Hematopoietic multipotent progenitor cell treated with erythropoietin and hydrocortisone succinate and interleukin-3 and kit ligand, for 4 days (in vitro differentiated cells): ENCODE measurements at places on chromosomes 7 and 10.

- DNase-seq, result peak; percentile 70
Observed at GRCh38 chr10:89213191-89213808, 6.2 kb upstream of the CH25H start.

- DNase-seq, result no peak
Observed at GRCh38 chr7:45077579-45077978, 11.2 kb downstream of the NACAD start.

- no peak for DNase-seq
Observed at GRCh38 chr10:98077223-98077622, 46.8 kb upstream of the CRTAC1 start.

DNA sequence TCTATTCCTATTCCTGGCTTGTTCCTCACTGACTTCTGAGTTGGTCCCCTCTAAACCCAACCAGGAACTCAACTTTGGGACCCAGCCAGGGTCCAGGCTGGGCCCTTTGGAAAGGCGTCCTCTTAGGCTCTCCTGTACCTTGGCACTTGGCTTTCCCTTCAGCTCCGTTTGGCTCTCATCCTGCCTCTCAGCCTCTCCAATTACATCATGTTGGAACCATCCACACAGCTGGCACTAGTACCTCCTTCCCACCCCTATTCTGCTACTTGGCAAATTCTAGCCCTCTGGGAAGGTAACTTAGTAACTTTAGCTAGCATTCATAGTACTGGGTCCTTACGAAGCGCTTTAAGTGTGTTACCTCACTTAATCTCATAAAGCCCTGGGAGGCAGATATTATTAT lies 205.3 kb upstream of the HABP2 start:
- DNase-seq, result no peak

- DNase-seq, result no peak
Observed at GRCh38 chr10:114767101-114767985, 54.2 kb upstream of the FHIP2A start.

DNA sequence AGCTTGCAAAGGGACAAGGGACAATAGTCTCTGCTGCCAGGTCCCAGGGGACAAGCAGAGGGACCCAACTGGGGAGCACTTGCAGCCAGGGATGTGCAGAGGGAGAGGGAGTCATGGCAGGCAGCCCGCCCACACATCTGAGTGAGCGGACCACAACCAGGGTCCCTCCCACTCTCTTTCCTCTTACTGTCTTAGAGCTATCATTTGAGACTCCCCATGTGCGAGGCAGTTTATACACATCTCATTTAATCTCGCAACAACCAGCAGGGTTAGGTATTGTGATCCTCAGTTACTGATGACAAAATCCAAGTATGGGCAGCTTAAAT lies 70.2 kb downstream of the BEND7 start:
- no peak for DNase-seq

DNA sequence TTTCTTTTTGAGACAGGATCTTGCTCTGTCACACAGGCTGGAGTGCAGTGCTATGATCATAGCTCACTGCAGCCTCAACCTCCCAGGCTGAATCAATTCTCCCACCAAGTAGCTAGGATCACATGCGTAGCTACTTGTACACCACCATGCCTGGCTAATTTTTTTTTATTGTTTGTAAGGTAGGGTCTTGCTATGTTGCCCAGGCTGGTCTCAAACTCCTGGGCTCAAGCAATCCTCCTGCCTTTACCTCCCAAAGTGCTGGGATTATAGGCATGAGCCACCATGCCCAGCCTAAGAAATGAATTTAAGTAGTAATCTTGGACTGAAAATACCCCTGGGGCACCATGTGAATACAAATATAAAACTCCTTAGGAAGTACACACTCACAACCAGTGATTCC lies 5.8 kb downstream of the NUDT13 start:
- DNase-seq, result no peak

DNA sequence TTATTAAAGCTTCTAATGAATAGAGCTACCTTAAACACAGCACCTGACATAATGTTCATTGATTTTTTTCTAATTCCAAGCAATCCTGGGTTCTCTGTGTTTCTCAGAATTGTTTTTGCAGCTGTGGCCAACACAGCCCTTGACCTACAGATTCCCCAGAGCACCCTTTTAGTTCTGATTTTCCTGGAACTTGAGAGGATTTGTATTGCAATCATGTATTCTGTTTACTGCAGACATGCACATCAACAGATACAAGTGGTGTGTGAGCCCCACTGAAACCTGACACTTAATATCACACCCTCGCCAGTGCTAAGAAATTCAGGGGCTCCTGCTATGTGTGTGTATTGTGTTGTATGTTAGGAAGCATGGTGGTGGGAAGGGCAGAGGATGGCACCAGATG lies 344.2 kb upstream of the POM121L12 start:
- DNase-seq, result no peak

GRCh38 chr10:78567680-78568455 lies 500.9 kb upstream of the ZMIZ1 start:
- DNase-seq, result peak; percentile 30

- DNase-seq, result no peak
Observed at GRCh38 chr7:122380992-122381391, 76.4 kb upstream of the FEZF1 start.

GRCh38 chr7:12754179-12754578 lies 66.7 kb downstream of the ARL4A start:
- DNase-seq, result no peak

- no peak for DNase-seq
Observed at GRCh38 chr7:128937271-128937646, 468 bp upstream of the IRF5 start.

DNA sequence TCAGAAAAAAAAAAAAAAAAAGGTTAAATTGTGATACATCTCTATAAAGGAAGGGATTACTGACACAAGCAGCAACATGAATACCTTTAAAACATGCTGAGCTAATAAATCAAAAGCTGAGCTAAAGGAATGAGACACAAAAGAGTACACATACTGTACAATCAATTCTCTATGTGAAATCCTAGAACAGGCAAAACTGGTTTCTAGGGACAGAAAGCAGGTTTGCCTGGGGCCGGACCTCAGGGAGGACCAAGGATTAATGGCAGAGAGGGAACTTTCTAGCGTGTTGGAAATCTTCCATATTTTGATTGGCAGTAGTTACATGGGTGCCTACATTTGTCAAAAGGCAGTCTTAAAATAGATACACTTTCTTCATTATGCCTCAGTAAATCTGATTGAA lies 52.5 kb downstream of the KLRG2 start:
- no peak for DNase-seq

DNA sequence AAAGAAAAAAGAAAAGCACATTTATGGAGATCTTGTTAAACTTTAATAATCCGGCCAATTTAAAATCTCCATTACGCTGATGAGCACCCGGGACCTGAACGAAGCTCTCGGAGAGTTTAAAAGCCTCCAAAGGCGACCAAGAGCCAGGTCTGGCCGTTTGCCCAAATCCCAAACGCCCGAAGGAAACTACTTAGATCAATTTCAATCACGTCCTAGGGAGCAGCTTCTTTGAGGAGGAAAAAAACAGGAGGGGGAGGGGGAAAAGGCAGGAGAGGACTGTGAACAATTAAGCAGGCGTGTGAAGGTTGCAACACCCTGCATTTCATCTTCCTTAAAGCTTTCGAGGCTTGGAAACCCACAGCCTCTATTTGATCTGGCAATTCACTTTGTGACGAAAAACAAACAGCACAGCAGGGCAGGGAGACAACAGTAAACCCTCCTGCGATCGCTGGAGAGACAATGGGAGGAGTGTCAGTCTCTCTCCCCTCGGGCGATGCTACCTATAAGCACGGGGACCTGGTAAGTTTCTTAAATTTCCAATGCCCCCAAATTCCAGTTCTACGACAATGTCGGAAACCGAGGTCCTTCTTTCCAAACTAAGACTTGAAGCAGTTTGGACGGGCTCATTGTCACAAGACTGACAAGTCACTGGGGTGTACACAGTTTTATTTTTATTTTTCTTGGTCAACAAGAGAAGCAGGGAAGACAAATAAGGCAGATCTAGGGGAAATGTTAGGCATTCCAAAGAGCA lies 1.2 kb downstream of the KLF6 start:
- peak; percentile 76 for DNase-seq

DNA sequence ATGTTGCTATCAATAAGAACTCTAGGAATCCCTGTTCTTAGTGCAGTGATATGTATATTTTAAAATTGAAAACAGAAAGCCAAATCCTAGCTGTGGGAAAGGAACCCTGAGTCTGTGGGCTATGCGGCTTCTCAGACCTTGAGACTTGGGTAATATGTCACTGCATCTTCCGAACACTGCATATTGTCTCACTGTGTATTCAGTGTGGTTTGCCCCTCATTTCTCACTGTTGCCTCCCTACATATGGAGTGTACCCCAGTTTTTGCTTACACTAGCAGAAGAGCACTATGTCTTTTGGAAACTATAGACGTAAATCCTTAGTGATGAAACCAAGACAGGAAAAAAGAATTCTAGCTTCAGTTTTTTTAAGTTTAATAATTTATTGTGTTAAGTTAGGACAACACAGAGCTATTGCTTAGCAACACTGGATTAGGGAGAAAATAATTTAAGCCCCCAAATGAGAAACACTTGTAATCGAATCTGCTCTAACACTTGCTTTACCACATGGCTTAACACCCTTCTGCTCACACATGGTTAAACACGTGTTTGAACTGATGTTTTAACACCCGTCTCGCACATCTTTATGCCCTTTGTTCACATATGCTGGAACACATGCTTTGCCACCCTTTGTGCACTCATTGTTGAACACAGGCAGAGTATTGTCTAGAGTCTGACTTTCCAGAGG lies 251.3 kb downstream of the VTI1A start:
- no peak for DNase-seq

GRCh38 chr10:100154666-100155065 lies 31.2 kb downstream of the ERLIN1 start:
- no peak for DNase-seq

- DNase-seq, result no peak
Observed at GRCh38 chr10:51144161-51144781, 70.0 kb downstream of the PRKG1 start.

DNA sequence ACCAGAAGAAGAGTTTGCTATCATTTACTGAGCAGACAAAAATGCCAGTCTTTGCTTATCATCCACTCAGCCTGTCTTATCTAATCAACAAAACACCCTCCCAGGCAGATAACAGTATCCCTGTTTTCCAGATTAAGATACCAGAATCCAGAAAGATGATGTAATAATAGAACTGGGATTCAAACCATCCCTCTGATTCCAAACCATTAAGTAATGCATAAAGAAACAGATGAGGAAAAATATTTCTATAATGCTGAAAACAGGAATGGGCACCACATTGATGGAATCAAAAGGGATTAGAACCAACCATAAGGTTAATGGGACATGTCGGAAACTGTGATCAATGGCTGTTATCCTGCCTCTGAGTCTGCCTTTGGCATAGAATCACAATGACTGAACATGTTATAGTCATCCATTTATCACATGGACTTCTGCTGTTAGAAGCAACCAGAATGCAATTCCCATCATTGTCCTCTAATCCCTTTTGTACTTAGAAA lies 92.1 kb upstream of the RSU1 start:
- DNase-seq, result no peak

- DNase-seq, result peak; percentile 34
Observed at GRCh38 chr10:68235581-68235980, 3.7 kb upstream of the ATOH7 start.

DNA sequence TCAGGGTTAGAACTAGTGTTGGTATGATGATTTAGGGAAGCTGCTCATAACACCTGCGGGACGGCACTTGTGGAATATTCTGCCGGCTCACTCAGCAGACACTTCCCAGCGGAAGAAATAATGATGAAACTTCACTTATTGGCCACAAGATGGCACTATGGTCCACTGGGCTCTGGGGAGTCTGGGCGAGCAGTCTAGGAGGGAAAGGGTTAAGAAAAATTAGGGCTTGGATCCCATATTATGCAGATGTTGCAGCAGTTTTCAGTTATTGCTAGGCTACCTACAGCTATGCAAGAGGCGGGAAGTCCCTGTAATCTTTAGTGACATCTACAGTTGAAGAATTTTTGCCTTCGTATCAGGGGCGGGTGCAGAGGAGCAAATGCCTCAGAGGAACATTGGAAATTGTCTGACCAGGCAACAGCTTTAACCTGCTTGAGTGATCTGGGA lies 238.7 kb upstream of the PRSS58 start:
- peak; percentile 89 for DNase-seq

DNA sequence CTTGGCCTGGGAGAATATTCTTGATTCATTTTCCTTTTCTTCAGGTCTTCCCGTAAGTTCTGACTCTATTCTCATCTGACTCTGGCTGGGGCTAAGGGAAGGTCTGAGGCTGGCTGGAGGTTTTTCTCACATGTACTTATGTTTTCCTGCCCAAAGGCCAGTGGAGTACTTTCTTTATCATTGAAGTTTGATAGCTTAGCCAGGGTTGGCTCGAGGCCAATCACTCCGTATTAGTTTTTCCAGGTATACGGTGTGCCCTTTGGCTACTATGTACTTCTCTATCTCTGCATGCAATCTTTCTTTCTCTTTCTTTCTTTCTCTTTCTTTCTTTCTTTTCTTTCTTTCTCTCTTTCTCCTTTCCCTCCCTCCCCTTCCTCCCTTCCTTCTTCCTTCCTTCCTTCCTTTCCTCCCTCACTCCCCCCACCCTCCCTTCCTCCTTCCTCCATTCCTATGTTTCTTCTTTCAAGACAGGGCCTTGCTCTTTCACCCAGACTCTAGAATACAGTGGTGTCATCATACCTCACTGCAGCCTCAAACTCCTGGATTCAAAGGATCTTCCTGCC lies 26.8 kb upstream of the VKORC1L1 start:
- no peak for DNase-seq
